ENCODE measurements at places on chromosomes 2 and 18.

GRCh38 chr2:152355409-152355831 is 20.4 kb downstream of the FMNL2 start:
- no peak for ATAC-seq

DNA sequence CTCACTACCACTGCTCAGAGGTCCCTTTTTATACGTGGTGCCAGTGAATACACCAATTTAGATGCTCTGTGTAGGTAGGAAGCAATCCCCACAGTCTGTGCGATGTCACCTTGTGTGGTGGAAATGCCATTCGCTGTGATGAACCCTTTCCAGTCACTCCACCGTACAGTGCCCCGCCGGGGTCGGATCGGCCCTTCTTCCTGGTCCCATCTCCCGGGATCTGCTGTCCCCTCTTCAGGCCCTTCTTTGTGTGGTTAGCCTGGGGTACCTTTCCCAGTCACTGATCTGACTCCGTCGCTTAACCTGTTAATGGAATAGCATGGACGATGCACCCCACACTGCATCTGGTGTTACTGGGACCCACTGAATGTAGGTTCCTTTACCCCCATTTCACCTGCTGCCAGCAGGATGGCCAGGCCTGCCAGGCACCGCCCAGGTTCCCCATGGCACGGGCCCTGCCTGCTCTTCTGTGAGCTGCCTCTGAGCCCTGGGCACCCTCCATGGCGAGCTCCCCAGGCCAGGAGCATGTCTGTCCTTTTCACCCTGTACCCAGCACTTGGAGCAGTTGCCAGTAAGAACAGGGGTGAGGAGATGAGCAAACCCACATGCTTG is 18.0 kb downstream of the TWIST2 start:
- no peak for ATAC-seq

DNA sequence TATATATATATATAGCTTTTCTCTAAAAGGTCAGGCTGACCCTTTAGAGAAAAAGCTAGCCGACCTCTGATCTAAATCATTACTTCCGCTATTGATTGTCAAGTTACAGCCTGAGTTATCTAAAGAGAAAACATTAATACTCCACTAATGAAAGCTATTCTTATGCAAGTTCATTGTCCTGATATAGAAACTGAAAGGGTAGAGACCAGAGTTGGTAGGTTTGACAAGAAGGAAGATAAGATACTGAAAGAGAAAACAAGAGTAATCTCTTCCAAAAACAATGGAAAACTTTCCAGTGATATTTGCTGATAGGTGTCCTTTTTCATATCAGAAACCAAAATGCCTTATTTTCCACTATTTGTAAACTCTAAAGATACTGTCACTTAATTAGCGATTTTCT is 62.8 kb upstream of the SLC39A10 start:
- ATAC-seq = no peak

DNA sequence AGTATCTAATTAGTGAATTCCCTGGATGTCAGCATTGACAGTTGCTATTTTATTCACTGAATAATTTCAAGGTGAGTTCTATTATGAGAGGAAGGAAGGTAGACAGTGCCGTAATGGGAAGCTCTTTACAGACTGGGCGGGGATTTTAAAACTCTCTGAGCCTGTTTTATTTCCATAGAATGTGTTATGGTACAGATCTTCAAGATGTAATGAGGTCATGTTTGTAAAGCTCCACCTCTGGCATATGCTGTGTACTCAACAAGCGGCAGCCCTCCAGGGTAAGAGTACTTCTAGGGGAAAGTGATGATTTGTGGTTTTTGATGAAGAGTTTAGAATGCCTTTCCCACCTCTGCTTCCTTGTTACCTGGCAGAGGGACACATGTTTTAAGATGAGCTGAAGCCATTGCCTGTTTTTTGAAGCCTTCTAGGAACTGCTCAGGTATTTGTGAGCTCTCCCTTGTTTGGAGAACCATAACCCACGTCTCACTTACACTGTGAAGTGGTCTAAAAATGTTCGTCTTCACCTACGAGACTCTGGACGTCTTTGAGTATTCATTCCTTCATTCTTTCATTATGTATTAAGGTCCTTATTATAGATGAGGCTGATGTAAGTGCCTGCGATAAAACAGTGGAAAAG is 251.2 kb downstream of the PTGR3 start:
- no peak for ATAC-seq

- no peak for ATAC-seq
These were observed 1.5 kb downstream of the KLF7 start for GRCh38 chr2:207164006-207164831.

DNA sequence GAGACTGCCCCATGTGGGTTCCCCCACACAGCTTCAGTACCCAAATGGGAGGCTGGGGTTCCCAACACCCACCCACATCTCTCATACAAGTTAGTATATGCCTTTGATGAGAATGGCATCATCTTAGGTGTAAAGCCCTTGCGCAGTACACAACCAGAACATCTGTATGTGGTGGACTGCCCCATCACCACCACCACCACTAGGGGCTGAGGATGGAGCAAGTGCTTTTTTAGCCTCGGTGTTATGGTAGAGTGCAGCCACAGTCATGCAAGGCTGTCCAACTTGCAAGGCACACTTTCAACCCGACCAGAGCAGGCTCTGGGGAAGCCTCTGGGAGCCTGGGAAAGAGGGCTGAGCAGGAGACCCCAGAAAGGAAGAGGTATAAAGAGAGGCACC is 241.2 kb downstream of the TFCP2L1 start:
- peak; percentile 10 for ATAC-seq

DNA sequence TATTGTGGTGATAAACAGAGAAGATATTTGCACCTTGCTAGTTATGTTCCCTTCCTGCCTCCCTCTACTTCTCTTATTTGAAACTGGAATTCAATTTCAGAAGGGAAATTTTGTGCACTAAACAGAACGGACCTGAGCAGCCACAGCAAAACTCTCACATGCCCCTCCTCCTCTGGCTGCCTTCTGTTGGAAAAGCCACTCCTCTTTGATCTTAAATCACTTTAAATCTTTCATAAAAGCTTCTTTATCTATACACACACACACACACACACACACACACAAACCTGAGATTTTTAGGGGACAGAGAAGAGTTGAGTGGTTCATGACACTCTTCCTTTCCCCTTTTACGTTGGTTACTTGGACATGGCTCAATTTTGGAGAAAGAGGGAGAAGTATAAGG is 5.6 kb downstream of the TBR1 start:
- ATAC-seq = no peak

- ATAC-seq = no peak
These were observed 500.4 kb downstream of the SLC4A3 start for GRCh38 chr2:220127876-220128275.

- ATAC-seq = peak; percentile 87
These were observed 110.5 kb downstream of the TCF4 start for GRCh38 chr18:55477499-55477859.

DNA sequence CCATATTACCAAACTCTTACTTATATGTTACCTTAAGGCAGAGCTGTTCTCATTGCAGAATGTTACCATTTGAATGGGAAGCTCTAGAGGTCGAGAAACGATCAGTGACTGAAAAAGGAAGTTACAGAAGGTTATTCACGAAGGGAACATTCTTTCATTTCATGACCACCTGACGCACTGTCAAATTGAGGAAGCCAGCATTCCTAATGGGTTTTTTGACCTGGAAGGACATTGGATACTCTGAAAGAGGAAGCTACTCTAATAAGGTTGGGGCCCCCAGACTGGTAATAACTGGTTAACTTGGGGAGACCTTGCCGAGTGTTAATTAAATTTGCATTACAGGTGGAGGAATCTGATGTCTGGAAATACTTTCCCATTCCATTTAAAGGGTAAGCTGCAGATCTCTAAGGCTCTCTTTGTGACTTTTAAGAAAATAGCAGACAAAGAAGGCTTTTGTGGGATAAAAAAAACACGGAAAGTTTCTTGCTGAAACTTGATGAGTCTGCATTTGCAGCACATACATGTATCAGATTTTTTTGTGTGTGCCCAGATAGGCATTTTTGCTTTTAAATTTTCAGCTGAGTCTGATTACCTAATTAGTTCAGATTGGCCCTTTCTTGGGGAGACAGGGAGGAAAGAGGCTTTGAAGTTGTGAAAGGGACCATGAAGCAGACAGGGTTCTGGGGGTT is 137.1 kb downstream of the LTBP1 start:
- peak; percentile 29 for ATAC-seq

DNA sequence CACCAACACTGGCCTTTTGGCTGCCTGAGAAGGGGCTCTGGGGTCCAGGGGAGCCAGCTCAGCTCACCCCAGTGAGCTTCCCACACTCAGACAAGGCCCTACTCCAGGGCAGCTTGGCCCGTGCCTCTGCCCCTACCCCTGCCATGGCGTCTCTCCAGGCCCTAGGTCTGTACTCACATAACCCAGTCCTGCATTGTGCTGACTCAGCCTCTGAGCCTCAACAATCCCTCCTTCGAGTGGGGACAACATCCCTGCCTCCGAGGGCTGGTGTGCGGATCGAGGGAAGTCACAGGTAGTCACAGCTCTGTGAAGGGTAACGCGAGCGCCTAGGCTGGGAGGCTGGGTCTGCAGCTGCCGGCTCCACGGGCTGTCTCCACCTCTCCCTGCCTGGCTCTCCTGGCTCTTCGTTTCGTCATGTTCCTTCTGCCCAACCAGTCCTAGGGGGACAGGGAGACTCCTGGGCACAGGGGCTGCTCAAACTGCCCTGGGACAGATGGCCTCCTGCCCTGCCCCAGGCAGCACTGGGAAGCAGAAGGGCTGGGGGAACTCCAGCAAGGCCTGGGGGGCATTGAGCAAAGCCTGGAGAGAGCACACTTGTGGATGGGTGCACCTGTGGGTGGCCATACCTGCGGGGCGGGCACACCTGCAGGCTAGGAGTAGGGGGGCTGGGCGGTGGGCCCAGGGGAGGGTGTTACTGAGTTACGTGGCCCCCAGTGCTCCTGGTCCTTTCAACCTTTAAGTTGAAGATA is 74.6 kb downstream of the RRM2 start:
- no peak for ATAC-seq

DNA sequence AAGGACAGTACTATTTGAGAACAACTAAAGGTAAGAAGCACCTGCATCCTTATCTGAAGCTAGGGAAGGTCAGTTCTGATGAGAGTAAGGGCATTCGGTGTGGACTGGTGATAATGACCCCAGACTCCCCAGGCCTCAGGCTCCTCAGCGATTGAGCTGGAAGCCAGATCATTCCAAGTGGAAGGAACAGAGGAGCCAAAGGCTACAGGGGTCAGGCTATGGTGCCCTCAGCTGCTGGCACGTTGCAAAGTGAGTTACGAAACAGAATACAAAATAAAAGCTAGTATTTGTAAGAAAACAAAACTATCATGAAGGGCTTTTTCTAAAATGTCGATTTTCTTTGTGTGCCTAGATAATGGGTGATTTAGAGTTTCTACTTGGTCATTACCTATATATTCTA is 168.5 kb upstream of the LRRTM1 start:
- ATAC-seq = no peak

- ATAC-seq = peak; percentile 47
These were observed 53.9 kb downstream of the PRKRA start for GRCh38 chr2:178397002-178397605.

- no peak for ATAC-seq
These were observed 112.9 kb upstream of the STK17B start for GRCh38 chr2:196284144-196284844.

GRCh38 chr2:241256168-241256545 is 59.3 kb downstream of the HDLBP start:
- no peak for ATAC-seq

GRCh38 chr2:39608686-39609441 is 56.9 kb upstream of the TMEM178A start:
- no peak for ATAC-seq

- no peak for ATAC-seq
These were observed 66.4 kb downstream of the PAX3 start for GRCh38 chr2:222232372-222232771.

DNA sequence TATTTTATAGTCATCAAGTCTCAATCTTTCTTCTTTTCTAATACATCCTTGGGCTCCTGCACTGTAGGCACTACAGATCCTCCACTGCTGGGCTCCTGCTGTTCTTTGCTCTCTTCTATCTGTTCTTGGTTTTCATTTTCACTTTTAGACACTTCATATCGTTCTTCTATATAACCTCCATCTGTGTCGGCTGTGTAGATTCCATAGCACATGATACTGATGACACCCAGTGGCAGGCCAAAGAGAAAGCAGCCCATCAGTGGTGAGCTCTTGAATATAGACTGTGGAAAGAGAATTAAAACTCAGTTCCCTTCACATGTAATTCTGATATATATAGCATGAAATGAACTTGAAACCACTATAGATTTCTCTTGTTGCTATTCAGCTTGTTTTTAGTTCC is 38.0 kb downstream of the TMX3 start:
- peak; percentile 57 for ATAC-seq

DNA sequence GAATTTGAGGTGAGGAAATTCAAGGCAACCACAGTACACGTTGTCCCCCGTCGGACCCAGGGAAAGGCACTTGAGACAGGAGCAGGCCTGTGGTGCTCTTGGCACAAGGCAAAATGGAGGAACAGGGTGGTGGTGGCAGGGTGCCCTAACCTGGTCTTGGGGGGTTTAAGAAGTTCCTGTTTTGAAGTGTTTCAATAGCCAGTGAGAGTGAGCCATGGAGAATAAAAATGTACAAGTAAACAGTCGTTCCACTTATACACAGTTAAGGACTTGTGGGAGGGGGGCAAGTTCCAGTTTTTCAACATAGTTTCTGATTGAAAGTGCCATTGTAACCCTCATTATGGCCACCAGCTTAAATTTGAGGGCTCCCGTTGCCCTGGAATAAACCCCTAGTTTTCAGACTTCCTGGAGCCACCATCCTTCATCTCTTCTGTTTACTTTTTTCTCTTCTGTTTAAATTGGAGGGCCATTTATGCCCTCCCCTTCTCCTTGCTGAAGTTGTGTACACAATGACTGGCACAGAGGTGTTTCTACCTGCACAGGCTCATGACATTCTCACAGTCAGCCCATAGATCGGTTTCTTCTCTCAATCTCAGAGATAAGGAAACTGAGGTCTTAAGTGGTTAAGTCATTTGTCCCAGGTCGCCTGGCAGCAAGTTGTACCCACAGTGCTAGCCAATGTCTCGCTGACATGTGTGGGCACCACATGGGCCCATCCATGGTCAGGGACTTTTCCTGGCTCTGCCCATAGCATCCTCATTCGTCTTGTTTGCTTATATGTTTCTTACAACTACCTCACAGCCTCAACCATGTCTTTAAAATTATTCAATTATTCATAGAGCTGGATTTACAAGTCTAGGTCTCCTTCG is 66.0 kb upstream of the ST3GAL5 start:
- ATAC-seq = no peak

DNA sequence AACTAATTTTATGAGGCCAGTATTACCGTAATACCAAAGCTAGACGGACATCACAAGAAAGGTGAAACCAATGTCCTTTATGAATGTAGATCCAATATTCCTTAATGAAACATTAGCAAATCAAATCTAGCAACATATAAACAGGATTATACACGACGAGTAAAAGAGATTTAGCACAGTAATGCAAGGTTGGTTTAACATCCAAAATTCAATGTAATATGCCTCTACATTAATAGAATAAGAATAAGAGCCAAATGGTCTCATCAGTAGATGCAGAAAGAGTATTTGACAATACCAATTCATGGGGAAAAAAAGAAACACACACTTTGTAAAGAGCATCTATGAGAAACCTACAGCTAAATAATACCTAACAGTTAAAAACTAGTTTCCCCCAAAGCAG is 99.5 kb downstream of the TMEM163 start:
- ATAC-seq = no peak

- ATAC-seq = no peak
These were observed 7.1 kb upstream of the DSG2 start for GRCh38 chr18:31490833-31491232.

- peak; percentile 28 for ATAC-seq
These were observed 43.2 kb upstream of the MRPL33 start for GRCh38 chr2:27728081-27728858.
